Stimulated activated CD4-positive, alpha-beta T cell treated with anti-CD3 and anti-CD28 coated beads, Interleukin-2, amount 100 ng/mL, for 24 hours (primary cell): ENCODE measurements at places on chromosomes 4 and X.

DNA sequence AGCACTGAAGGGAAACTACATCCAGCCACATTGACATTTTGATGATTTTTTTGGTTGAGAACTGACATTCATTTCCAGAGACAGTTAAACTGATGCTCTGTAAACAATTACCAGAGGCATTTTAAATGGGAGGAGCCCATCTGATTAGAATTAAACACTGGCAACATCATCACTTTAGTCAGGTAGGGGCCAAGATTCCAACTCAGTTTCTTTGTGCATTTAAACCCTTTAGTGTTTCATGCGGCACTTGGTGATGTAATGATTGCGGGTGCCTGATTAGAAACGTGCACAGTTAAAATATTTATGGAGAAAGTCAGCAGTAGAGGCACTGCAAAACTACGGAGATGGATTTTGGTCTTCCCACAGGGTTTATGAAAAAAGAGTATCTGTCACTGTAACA is 16.1 kb downstream of the TNIP3 start:
- DNase-seq = no peak

DNA sequence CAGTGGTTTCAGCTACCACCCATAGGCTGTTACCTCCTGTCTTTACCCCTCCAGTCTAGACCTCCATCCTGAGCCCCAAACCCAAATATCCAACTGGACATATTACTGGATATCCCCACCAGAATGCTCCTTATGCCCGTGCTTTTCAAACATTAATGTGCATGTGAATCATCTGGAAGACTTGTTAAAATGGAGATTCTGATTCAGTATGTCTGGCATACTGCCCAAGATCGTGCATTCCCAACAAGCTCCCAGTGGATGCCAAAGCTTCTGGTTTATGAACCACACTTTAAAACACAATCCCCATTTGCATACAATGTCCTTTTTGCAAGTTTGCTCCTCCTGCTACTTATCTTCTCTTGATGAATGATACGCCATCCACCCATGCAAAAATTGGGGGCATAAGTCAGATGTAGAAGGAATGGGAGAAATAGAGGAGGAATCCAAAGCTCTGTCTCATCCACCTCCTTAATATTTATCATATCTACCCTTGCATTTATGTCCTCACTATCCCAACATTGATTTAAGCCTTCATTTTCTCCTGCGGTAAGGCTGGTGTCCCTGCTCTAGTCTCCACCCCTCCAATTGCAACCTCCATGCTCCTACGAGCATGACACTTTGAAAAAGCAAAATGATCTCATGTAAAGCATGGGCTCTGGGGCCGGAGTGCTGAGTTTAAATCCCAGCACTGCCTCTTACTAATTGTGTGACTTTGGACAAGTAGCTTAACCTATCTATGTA is 7.4 kb upstream of the PGRMC1 start:
- DNase-seq = no peak

DNA sequence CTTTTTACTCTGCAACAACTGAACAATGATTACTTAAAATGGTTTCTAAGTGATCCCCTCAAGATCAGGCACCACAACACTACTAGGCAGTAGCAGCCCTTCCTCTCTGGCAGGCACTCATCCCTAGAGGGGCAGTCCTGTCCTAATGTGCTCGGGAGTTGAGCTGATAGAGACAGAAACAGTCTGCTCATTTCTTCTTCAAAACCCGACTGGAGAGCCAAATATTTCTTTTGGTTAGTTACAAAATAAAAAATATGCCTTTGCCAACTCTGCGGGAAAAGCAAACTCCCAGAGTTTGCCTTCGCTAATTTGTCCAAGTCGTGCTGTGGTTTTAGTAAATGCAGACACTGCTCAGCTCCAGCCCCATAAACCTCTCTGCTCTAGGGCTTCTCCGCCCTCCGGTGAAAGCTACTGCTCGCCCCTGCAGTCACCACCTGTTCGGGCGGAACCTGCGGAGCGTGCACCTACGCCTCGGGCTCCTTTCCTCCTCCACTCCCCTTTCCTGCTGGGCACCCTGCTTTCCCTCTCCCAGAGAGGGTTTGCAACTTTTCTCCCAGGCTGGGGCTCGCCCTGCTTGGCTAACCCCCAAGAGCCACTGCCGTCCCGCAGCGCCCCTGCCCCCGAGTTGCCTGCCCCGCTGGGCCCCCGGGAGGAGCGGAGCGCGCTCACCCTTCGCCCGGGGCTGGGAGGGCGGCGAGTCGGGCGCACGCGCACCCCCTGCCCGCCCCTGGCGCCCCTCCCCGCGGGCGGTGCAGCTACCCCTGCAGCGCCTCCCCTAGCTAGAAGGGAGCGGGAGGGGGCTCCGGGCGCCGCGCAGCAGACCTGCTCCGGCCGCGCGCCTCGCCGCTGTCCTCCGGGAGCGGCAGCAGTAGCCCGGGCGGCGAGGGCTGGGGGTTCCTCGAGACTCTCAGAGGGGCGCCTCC is at the start of gene NPNT:
Gene NPNT (plus strand): TSS at position 812 of the 923 bp plus-strand sequence. CDS start 182 bp downstream, outside the sequence.
- no peak for DNase-seq

GRCh38 chrX:13852001-13852695 is 35.3 kb upstream of the GPM6B start:
- DNase-seq = no peak

DNA sequence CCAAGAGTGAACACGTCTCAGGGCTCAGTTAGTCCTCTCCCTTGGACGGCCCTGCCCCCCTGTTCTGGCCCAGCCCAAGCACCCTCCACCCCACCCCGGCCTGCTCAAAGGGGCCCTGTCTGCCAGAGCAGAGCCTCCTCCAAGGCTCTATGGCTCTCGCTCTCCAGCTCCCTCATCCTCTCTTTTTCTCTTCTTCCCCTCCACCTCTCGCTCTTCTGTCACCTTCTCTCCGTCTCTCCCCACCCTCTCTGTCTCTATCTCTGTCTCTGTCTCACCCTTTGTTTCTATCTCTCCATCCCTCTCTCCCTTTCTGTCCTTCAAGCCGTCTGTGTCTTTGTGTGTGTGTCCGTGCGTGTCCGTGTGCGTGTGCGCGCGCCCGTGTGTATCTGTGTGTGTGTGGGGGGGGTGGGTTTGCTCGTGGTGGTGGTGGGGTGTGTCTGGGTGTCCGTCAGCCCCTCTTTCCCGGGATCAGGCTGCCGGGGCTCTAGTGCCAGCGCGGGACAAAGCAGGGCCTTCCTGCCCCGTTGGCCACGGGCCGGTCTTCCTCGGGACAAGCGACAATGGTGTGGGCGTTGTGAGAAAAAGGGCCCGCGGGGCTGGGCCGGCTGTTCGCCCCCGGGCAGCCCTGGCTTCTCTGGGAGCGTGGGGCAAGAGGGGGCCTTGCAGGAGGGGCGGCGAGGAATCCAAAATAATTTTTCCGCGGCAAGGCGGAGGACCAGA is 8.7 kb downstream of the FRG2 start:
- DNase-seq = no peak

GRCh38 chrX:66988331-66988730 is 349.5 kb upstream of the EDA2R start:
- no peak for DNase-seq

DNA sequence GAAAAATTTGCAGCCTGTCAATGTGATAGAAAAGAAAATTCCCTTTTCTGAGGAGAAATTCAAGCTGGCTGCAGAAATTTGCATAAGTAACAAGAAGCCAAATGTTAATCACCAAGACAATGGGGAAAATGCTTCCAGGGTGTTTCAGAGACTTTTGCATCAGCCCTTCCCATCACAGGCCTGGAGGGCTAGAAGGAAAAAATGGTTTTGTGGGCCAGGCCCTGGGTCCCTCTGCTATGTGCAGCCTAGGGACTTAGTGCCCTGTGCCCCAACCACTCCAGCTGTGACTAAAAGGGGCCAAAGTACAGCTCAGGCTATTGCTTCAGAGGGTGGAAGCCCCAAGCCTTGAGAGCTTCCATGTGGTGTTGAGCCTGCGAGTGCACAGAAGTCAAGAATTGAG is 23.9 kb downstream of the ZNF275 start:
- DNase-seq = no peak
